NCI-H1436 treated with DMSO at 0.1 percent for 48 hours (cell line): ENCODE measurements at places on chromosomes 5 and 9.
A peak's percentile ranks its signal among the peaks of the same experiment; 100 is the strongest.

DNA sequence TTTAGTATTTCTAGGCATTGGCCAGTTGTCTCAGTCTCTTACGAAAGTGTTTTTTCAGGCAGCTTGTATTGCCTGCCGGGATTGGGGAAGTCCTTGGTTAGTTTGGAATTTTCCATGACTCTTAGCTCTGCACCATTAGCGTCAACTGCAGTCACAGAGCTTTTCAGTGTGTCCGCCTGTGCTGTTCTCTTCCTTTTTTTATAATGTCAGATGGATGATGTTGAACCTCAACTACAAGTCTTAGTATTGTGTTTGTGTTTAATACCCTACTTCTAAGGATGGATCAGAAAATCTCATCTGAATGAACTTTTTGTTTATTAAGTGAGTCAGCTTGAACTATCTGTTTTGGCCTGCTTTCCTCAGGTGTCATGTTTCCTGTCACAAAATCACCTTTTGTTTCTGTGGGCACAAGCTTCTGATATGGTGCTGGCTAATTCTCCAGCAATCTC, 33.1 kb downstream of the ATP6V0E1 start:
- DNase-seq = no peak

- DNase-seq = no peak
Observed at GRCh38 chr9:40884072-40884901, 244.2 kb downstream of the FOXD4L6 start.

- DNase-seq = no peak
Observed at GRCh38 chr9:116737152-116737546, 50.0 kb downstream of the TRIM32 start.

- no peak for DNase-seq
Observed at GRCh38 chr5:41621420-41621819, 111.0 kb upstream of the PLCXD3 start.

DNA sequence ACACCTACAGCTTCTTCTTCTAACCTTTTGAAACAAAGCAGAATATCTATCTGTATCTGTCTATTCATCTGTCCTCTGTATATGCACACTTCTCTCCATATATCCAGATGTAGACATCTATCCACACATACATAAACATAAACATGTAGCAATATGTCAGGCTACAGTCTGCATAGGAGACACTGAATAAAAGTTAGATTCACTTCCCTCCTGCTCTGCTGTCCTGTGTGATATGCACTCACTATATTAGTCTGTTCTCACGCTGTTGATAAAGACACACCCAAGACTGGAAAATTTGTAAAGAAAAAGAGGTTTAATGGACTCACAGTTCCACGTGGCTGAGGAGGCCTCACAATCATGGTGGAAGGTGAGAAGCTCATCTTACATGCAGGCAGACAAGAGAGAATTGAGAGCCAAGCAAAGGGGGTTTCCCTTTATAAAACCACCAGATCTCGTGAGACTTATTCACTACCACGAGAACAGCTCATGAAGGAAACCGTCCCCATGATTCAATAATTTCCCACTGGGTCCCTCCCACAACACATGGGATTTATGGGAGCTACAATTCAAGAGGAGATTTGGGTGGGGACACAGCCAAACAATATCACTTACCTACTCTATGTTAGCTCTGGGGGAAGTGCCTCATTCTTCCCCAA, 24.1 kb downstream of the RANBP3L start:
- DNase-seq = no peak

GRCh38 chr5:126591549-126591948, 3.5 kb downstream of the ALDH7A1 start:
- DNase-seq = no peak

- DNase-seq = no peak
Observed at GRCh38 chr5:6749026-6749716, 35.9 kb downstream of the TENT4A start.

- DNase-seq = no peak
Observed at GRCh38 chr5:149333711-149334443, 11.4 kb upstream of the GRPEL2 start.

DNA sequence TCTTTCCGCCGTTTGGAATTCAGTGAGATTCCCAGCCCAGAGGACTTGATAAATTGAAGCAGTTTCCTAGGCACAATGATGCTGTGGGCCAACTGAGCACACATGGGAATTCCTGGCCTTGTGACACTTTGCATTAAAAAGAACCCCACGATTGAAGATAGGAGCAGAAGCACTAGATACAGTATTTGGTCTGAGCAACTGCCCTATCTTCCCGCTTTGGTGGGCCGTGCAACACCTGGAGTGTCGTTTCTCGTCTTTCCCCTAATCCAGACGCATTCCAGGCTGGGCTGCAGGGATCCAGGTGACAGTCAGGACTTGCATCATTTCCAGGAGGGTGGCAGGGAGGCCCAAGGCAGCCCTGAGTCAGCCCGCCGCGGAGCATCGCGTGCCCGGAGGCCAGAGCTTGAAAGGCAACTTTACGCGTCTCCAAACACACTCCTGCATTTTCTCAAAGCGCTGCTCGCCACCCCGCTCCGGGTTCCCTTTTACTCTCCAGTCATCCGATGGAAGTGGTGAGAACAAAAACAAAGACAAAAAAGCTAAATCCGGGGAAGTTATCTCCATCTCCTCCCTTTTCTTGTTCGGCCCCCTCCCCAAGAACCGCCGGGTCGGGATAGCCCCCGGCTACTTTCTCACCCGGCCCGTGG, 753 bp upstream of the STC2 start:
- no peak for DNase-seq

DNA sequence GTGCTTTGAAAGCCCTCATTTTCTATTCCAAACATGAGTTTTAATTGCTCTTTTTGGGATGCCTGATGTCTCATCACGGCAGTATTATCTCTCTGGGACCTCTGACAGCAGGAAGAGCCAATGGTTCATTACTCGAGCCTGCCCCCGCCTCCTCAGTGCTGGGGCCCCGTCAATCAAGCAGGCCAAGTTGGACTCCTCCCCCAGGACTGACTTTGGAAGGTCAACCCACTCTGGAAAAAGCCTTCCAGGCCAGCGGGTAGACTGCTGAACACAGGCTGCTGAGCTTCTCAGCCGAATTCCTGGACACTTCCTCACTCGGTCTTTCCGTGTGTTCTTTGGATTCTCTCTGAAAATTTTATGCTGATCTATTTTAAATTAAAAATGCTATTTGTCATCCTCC, 9.5 kb upstream of the BARHL1 start:
- no peak for DNase-seq

- DNase-seq = no peak
Observed at GRCh38 chr5:54443270-54443669, 12.2 kb upstream of the HSPB3 start.

DNA sequence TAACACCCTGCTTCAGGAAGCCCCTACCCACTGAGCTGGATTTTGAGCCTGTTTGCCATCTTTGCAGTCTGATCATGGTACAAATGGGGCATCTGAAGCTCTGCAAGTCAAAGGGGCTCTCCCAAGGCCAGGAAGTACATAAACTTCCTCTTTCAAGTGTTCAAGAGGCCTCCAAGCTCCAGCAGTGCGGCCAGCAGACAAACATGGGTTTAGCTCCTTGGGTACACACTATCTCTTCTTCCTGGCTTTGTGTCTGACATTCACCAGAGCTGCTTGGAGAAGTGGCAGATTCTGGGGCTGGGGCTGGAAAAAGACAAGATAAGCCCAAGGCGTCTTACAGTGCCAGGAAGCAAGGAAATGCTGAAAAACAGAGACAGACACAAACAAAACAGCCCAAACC, 34.1 kb downstream of the LAMC3 start:
- DNase-seq = no peak

DNA sequence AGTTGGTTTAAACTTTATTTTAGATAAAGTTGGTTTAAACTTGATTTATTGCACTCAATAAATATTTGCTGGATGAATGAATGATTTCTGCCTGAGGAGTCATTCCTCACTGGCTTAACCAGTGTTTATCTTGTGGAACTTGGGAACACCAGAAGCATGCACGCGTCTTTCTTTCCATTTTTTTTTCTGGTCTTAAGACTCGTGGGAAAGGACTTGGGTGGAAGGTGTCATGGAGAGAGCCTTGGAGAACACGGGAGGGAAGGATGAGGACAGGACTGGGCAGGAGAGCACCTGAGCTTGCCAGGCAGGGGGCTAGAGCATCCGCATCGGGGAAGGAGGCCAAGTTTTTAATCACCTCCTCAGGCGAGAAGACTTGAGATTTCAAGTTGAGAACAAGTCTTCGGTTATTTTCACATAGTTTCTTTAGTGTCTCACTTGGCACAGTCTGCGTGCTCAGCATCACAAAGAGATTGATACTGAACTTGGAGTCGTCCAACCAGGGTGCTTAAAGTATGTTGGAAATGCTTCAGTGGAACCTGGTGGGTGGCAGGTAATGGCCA, 144.2 kb downstream of the PDZD2 start:
- DNase-seq = no peak

DNA sequence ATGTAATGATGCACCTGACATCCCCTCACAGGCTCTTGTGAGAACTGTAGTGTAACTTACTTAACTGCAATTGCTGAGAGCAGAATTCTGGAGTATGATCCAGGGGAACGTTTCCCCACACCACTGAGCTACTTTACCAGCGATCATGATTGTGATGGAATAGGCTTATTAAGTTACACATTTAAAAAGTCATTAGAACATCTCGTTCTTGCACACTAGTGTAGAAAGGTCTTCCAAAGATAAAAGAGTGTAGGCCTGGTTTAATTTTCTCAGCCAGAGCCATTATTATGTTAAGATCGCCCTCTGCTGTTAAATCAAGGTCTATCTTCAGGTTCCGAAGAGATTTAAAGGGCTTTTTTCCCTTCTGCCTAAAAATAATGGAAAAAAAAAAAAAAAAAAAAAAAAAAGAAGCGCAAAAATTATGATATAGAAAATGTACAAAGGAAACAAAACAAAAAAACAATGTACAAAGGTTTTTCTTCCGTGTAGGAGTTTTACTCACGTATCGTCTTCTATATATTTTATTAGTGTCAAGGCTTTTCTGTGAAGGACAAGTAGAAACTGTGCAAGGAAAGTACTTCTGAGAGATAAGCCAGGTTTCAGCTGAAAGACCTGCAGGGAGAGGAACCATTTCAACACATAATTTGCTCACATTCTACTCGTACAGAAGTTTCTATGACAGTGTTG, 18.6 kb upstream of the MOB3B start:
- no peak for DNase-seq

- no peak for DNase-seq
Observed at GRCh38 chr9:134058716-134059115, 9.1 kb downstream of the BRD3 start.

- no peak for DNase-seq
Observed at GRCh38 chr9:69175486-69175885, 1.4 kb downstream of the TJP2 start.

DNA sequence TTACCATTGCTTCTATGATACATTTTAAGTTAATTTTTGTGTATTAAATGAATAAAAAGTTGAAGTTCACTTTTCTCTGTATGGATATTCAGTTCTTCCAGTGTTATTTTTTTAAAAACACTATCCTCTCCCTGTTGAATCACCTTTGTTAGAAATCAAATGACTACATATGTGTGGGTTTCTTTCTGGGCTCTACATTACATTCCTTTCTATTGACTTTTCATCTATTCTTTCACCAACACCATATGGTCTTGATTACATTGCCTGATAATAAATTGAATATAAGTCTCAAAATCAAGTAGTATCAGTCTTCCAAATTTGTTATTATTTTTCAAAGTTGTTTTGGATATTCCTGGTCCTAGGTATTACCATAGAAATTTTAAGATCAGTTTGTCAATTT, 7.3 kb upstream of the RASEF start:
- no peak for DNase-seq

DNA sequence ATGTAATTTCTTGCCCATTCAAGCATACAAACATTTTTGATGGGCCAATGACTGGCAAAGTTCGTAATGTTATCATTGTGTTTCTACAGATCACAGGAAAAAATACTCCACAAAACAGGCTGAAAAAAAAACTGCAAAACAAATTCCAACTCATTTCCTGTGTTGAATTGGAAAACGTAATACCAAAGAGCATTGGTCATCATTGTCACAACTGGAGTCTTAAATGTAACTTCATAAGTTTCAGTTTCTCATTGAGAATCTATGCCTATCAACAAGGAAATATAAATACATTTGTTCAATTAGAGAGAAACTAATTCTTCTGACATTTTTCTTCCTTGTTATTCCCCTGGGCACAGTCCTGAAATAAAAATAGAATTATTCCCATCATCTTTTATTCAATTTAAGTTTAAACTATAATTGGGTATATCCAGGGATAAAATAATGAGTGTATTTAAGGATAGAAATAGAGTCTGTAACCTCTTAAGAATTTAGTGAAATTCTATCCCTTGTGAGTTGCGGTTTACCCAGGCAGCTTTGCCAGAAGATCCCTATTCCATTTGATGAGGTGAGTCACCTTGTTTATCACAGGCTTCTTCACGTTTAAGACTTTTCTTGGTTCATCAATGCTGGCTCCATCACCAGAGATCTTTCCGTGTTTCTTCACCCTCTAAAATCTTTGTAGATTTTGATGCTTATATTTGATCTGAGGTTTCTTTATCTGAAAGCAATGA, 112.7 kb upstream of the ITGA1 start:
- no peak for DNase-seq

- no peak for DNase-seq
Observed at GRCh38 chr5:2780421-2781171, 29.1 kb upstream of the IRX2 start.

DNA sequence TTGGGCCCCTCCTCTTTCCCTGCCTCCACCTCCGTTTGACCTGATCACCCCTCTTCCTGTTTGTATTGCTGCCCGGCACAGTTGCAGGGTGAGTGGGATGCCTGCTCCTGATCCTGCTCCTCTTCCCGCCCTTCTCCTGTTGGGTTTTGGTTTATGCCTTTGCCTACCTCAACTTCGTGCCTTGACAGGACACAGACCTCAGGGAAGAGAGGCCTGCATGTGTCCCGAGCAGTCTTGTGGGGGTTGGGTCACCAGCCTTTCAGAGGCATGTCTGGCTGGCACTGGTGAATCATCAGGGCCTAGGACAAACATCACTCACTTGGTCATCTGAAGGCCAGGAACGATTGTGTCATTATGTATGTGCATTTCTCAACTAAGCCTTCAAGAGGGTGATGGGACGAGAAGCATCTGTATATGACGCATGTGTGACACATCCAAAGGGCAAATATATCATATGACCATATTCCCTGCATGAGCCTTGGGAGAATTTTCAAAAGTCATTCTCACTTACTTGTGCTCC, 56.9 kb downstream of the NPR3 start:
- DNase-seq = no peak

DNA sequence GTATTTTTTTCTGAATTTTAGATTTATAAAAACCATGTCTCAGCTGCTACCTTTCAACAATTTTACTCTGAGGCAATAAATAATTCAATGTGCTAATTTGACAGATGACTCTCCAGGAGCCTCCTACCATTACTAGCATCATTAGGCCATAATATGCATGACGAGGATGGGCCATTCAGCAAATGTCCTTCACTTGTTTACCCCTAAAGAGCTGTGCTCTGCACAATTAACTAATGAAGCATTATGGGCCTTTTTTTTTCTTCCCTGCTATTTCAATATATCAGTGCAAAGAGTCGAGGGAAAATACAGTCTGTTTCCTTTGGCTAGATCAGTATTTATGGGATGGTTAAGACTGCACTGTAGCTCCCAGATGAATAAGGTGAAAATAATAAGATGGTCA, 627.2 kb downstream of the ISL1 start:
- DNase-seq = peak; percentile 97

GRCh38 chr9:106846857-106847256, 16.1 kb upstream of the ZNF462 start:
- no peak for DNase-seq

GRCh38 chr9:93930070-93930469, 25.1 kb downstream of the BARX1 start:
- no peak for DNase-seq

- DNase-seq = no peak
Observed at GRCh38 chr5:151592855-151593408, 1.8 kb upstream of the FAT2 start.
